ENCODE measurements at places on chromosomes 2 and 18.

GRCh38 chr18:61851940-61852451 lies 40.8 kb downstream of the RNF152 start:
- DNase-seq: no peak

GRCh38 chr2:20516291-20516645 lies 69.4 kb downstream of the RHOB start:
- no peak for DNase-seq

GRCh38 chr2:8548619-8549150 lies 133.2 kb upstream of the ID2 start:
- no peak for DNase-seq

- no peak for DNase-seq
Measured at GRCh38 chr2:102975996-102976975, 214.5 kb downstream of the TMEM182 start.

DNA sequence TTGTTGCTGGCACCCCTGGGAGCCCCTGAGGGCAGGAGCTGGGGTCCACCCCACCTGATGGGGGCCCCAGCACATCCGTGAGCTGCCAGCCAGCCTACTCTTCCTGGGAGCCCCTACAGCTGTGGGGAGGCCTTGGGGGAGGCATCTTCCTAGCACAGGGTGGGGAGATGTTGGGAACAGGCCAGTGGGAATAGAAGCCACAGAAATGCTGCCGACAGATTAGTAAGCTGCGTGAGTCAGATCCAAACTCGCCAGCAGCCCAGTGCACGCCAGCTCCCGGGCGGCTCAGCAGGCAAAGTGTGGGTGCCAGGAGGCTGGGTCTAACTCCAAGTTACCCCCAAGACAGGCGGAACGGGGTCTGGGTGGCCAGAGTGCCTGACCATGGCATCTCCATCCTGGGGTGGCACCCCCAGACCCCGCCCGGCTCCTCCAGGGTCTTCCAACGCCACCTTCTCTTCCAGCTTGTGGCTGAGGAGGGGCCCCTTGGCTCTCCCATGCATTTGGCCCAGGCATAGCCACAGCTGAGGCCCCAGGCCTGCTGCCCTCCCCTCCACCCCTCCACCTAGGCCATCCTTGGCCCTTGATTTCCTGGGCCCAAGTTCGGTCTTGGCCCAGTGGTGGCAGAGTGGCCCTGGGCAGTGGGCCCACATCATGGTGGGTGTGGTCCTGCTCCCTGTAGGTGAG lies 15.3 kb downstream of the CROCC2 start:
- no peak for DNase-seq

- no peak for DNase-seq
Measured at GRCh38 chr2:239947729-239948045, 77.5 kb downstream of the NDUFA10 start.

DNA sequence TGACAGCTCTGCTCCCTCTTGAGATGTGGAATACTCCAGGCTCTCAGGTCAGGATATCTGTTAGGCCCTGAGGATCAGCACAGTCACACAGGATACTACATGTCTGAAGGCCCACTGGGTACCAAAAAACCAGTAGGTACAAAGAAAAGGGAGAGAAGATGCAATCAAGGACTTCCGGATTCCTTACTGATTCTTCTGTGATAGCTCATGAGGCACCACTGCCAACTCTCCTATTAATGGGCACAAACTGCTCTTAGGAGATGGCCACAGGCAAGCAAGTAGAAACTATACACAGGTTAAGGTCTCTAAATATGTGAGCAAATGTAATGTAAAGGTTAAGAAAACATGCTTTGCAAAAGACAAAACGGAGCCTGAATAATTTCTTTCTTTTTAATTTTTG lies 3.5 kb downstream of the TMEM127 start:
- DNase-seq: no peak

- DNase-seq: no peak
Measured at GRCh38 chr2:131394147-131394931, 30.4 kb upstream of the RAB6D start.

DNA sequence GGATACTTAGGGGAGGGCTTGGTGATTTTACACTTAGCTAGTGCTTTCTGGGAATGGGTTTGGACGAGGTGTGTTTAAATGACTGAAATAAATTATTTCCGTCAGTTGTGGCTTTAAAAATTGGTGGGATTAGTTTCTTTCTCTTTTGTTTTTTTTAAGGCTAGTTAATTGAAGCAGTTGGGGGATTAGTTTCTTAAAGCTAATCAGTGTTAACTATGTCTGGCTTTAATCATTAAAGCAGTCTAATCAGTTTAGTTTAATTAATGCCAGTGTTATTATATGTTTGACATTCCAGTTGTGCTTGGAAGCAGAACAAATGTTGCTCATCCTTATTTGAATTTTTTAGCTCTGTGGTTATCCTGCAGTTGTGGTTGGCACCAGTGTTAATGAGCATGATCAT lies 10.2 kb downstream of the MTA3 start:
- DNase-seq: no peak

DNA sequence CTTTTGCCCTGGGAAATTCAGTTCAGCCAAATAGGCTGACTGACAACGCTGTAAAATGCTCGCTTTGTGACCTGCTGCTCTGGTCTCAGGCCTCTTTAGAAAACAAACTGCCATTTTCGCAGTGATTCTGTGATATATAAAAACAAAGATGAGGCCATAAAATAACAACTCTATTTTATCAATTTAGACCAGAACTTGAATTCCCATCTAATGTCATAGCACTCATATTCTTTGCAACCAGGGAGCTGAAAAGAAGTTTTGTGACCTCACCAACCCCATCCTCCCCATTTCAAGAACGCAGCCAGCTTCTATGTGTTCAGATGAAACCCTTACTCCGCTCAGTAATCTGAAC lies 40.3 kb downstream of the TCF4 start:
- DNase-seq: no peak

DNA sequence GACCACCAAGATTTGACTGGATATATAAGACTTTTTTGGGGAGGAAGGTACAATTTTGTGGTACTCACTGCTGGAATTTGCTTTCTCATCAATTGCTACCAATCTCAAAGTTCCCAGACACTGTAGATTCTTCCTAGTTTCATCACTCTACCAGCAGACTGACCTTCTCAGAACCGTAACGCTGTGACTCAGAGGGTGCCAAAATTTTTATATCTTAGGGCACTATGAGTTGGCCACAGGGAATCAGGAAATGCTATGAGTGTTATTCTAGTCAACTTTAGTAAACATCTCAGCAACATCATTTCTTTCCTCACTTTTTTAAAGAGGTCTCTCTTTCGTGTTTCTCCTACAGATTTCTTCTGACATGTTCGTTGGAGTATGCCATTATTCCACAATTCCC lies 499.0 kb downstream of the TMX3 start:
- DNase-seq: no peak

GRCh38 chr2:240030379-240031094 lies at the start of gene OR6B2:
Gene OR6B2, minus strand, starts transcription at chr2:240030429. Its CDS starts 0 bp downstream, at chr2:240030429.
- DNase-seq: no peak

GRCh38 chr2:169961911-169962310 lies 134.7 kb downstream of the UBR3 start:
- DNase-seq: no peak

GRCh38 chr18:45662468-45662867 lies 47.2 kb downstream of the SLC14A2 start:
- DNase-seq: no peak

DNA sequence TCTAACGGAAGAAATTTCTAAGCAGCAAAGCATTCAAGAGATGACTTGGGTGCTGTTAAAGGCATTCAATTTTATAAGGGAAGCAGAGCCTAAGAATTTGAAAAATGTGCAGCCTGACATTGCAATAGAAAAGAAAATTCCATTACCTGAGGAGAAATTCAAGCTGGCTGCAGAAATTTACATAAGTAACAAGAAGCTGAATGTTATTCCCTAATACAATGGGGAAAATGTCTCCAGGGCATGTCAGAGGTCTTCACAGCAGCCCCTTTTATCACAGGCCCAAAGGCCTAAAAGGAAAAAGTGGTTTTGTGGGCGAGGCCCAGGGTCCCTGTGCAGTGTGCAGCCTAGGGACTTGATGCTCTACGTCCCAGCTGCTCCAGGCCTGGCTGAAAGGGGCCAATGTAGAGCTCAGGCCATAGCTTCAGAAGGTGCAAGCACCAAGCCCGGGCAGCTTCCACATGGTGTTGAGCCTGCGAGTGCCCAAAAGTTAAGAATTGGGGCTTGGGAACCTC lies 306.7 kb downstream of the RDH14 start:
- no peak for DNase-seq

- no peak for DNase-seq
Measured at GRCh38 chr18:36650906-36651305, 177.9 kb downstream of the TPGS2 start.

- DNase-seq: no peak
Measured at GRCh38 chr18:63119647-63120046, 199.9 kb downstream of the BCL2 start.

GRCh38 chr2:30958918-30959265 lies 151.6 kb upstream of the CAPN13 start:
- DNase-seq: no peak

DNA sequence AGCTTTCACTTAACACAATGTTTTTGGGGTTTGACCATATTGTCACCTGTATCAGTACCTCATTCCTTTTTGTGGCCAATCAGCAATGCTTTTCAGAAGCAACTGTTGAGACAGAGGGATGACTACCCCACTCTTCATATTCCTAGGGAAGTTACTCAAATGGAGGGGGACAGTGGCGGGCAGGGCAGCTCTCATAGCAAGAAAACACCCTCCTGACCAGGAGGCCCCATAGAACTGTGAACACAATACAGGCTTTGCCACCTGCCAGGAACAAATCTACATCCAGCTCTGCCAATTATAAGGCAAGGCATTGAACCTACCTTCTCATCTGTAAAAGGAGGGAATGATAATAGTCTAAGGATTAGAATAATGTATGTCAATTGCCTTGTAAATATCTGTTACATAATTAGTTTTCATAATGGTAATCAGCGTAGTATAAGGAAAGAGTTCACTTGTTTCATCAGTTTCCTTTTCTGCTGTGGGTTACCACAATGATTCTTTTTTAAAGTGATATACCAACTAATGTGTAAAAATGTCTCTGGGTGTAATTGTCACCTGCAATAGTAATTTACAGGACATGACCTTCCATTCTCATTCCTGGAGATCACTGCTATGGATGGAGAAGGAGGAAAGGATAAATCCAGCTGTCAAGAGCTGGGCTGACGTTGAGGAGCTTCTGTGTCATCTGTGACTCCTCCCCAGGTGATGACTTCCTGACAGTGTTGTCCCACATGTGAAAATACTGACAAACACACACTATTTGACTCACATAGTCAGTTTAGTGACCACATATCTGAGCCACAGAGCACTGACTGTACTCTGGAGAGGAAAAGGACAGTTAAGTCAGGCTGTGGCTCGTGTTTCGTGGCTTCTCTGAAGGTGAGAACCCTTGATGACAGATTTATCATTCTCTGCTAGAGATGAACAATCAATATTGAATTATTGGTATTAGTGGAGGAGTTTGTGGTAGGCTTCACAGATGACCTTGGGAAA lies 13.5 kb downstream of the ALPK2 start:
- peak; percentile 8 for DNase-seq

DNA sequence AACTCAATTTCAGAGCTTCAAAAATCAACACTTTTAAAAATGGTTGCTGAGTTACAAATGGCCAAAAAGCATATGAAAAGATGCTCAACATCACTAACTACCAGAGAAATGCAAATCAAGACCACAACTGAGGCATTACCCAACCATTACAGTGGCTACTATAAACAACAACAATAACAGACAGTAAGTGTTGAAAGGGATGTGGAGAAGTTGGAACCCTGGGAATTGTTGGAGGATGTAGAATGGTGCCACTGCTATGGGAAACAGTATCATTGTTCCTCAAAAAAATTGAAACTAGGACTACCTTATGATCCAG lies 173.3 kb upstream of the SPRED2 start:
- no peak for DNase-seq

GRCh38 chr18:12026562-12026961 lies 45.3 kb downstream of the IMPA2 start:
- no peak for DNase-seq

GRCh38 chr2:109632158-109632789 lies 18.1 kb downstream of the SOWAHC start:
- DNase-seq: no peak

DNA sequence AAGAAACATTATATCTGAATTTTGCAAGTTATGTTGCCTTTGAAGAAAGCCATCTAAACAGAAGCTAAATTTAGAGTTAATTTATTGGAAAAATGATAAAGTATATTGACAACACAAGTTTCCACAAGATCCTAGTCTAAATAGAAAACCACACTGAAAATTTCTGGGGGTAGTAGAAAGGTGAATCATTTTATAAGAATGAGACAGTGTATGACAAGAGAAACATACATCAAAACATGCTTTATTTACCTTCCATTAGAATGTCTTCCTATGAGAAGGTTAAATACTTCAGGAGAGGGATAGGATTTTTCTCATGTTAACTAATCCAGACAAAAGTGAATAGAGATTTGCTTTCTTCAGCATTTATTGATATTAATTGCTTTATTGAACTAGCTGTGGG lies 1389.8 kb upstream of the ZEB2 start:
- DNase-seq: no peak

DNA sequence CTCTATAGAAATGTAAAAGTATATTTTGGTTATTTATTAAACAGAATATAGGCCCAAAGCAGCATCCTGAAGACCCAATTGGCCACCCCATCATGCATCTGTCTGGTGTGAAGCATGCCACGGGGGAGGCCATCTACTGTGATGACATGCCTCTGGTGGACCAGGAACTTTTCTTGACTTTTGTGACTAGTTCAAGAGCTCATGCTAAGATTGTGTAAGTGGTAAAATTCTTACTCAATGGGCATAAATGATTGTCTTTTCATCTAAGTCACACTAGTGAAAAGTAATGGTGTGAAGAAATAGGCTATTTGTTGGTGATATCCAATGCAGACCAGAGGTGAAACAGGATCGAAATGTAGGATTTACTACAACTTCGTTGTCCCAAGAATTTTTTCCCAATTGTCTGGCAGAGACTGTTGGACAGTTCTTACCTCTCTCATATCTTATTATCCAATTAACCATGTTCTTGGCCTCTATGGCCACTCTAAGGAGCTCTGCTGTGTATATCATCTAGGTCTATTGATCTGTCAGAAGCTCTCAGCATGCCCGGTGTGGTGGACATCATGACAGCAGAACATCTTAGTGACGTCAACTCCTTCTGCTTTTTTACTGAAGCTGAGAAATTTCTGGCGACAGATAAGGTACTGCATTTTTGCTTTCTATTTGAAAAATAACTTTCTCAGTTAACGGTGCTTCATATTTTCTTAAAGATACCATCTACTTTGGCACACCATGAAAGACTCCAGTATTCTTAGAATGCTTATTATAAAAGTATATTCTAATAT lies 35.0 kb downstream of the AOX1 start:
- DNase-seq: no peak

DNA sequence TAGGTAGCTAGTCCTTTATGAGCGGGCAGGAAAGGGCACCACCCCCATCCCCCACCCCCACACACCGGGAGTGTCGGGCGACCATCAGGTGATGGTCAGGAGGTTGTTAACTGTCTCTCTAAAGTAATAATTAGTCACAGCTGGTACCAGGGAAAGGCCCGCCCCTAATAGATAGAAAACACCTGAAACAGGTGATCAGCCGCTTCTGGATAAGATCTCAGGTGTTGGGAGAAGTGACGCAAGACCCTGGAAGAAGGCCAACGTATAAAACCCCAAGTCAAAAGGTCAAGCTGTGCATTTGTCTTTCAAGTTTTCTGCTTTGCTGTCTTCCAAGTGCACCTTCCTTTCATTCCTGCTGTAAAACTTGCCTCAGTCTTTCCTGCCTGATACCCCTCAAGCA lies 59.6 kb upstream of the LINC00305 start:
- no peak for DNase-seq
